ENCODE measurements at places on chromosomes 3 and 15. TPM values are rescaled to one million over a fixed set of nuclear protein-coding genes. Genes with fewer than 3 reads are reported as not detected.

GRCh38 chr3:31815631-31816440 is 165.2 kb downstream of the OSBPL10 start:
- DNase-seq: no peak

DNA sequence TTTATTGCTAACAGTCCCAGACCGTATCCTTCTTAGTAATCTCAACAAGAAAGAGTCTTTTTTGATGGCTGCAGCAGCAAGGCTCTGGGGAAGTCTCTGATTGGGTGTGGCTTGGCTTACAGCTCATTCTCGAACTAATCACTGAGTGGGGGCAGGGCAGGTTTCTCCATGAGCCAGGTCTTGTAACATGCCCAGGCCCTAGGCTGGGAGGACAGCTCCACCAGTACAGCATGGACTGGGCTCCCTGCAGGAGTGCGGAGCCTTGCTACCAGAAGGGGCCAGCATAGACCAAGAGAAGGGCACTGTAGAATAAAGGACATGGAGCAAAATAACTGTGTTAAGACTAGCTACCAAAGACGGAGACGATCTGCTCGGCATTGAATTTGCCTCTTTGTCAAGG is 7.2 kb downstream of the CD276 start:
- DNase-seq: no peak

The CLEC3B gene
- 4.3 TPM for polyA plus RNA-seq

DNA sequence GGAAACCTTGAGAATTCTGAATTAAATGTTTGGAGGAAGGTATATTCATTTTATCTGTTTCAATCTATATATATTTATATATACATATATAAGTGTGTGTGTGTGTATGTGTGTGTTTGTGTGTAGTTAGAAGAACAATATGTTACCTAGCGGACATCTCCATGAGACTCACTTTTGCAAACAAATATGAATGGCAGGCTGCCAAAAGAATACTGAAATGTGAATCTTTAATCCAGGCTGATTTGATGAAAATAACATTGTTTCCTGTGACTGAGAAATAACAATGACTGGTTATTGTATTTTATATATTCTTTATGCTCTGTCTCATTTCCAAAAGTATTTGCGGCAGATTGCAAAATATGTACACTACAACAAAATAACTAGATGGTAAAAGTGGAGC is 255.5 kb upstream of the TGFBR2 start:
- no peak for DNase-seq

The RAB11A gene
- polyA plus RNA-seq: 399 TPM

Measured in AG04450 (cell line).